Activated CD8-positive, alpha-beta T cell treated with anti-CD3 and anti-CD28 coated beads for 36 hours (primary cell): ENCODE measurements at places on chromosomes 16 and 17. TPM values are rescaled to one million over a fixed set of nuclear protein-coding genes. Genes with fewer than 3 reads are reported as not detected.
A peak's percentile ranks its signal among the peaks of the same experiment; 100 is the strongest.

GRCh38 chr17:33113276-33113990, 121.8 kb downstream of the SPACA3 start:
- H3K4me1 ChIP-seq = no peaks in the 10 kb centered on the region
- no peak overlapping the region for H3K27ac ChIP-seq
- peaks cover 6% of the 10 kb centered on the region for H3K27me3 ChIP-seq
- H3K36me3 ChIP-seq = no peaks in the 10 kb centered on the region
- DNase-seq = no peak

GRCh38 chr17:48293319-48294019, 136.5 kb downstream of the SKAP1 start:
- H3K4me3 ChIP-seq = peak overlapping the region; percentile 20
- H3K27ac ChIP-seq = peak overlapping the region; percentile 82
- H3K27me3 ChIP-seq = no peaks in the 10 kb centered on the region
- peaks cover 7% of the 10 kb centered on the region for H3K36me3 ChIP-seq

DNA sequence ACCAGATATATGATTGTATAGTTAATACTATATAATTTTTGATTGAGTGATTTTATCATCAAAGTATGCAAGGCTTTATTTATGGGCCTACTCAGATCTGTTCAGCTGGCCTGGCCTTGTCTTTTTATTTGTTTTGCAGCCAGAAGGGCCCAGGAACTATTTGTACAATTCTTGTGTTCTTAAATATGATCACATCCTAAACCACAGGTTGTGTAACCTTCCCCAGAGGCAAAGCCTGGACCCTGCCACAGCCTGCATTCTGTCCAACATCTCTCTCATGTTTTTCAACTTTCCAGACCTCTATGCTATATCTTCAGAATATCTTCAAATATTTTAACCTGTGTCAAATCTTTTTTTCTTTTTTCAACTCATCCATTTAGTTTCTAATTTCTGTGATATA, 410.4 kb upstream of the MON1B start:
- no peak overlapping the region for H3K4me3 ChIP-seq
- H3K36me3 ChIP-seq = no peaks in the 10 kb centered on the region
- H3K4me1 ChIP-seq = no peaks in the 10 kb centered on the region
- no peak overlapping the region for H3K27ac ChIP-seq
- H3K27me3 ChIP-seq = no peaks in the 10 kb centered on the region

DNA sequence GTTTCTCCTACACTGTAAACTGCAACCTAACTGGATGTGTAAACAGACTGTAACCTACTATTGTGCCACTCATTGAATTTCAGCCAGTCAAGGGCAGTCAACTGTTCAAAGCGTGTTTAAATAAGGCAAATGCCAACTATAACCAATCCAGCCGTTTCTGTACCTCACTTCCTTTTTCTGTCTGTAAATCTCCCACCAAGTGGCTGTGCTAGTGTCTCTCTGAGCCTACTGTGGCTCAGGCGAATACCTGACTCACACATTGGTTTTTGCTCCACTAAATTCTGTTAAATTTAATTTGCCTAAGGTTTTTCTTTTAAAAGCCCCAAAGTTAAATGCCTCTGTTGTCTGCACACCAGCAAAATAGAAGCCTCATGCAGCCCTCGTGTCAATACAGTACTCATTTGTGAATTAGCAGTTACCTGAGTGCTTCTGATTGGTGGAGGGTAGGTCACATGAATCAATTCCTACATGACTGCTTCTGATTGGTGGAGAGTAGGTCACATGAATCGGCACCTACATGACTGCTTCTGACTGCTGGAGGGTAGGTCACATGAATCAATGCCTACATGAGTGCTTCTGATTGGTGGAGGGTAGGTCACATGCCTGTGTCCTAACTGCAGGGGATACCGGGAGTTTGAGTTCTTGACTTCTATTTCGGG, 31.1 kb upstream of the CCR7 start:
- peak; percentile 84 for DNase-seq
- H3K27ac ChIP-seq = peak overlapping the region; percentile 99
- peaks cover 13% of the 10 kb centered on the region for H3K36me3 ChIP-seq
- no peaks in the 10 kb centered on the region for H3K27me3 ChIP-seq

- no peaks in the 10 kb centered on the region for H3K36me3 ChIP-seq
- no peak for DNase-seq
- no peak overlapping the region for H3K4me3 ChIP-seq
- no peak overlapping the region for H3K27ac ChIP-seq
These were observed 6.3 kb upstream of the CBX4 start for GRCh38 chr17:79845601-79845949.

GRCh38 chr17:38728290-38728831, 1.8 kb upstream of the CISD3 start:
- H3K27me3 ChIP-seq = no peaks in the 10 kb centered on the region
- DNase-seq = peak; percentile 82
- peak overlapping the region; percentile 99 for H3K27ac ChIP-seq
- H3K4me3 ChIP-seq = peak overlapping the region; percentile 69
- H3K36me3 ChIP-seq = peaks cover 40% of the 10 kb centered on the region

DNA sequence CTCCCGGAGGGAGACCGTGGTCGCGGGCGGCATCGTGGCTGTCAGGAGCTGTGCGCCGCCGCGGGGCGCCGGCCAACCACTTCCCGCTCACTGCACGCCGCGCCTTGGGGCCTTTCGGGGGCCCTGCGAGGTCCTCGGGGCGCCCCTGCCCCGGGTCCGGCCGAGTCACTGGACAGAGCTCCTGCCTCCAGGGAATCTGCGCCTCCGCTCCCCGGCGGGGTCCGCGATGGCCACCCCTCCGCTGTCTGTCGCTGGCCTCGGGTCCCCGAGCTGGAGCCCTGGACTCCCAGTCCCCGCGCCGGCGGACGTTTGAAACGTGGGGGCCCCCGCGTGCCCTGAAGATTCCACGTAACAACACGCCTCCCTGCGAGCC, at the start of gene QRICH2:
Gene QRICH2 (minus strand): TSS at position 311 of the 373 bp plus-strand sequence. CDS start 278 bp downstream, at position 33.
- H3K4me1 ChIP-seq = peaks cover 3% of the 10 kb centered on the region
- H3K27ac ChIP-seq = no peak within 1 kb of the TSS
- DNase-seq = no peak
- H3K27me3 ChIP-seq = no peaks in the 10 kb centered on the region
- no peak within 1 kb of the TSS for H3K4me3 ChIP-seq

DNA sequence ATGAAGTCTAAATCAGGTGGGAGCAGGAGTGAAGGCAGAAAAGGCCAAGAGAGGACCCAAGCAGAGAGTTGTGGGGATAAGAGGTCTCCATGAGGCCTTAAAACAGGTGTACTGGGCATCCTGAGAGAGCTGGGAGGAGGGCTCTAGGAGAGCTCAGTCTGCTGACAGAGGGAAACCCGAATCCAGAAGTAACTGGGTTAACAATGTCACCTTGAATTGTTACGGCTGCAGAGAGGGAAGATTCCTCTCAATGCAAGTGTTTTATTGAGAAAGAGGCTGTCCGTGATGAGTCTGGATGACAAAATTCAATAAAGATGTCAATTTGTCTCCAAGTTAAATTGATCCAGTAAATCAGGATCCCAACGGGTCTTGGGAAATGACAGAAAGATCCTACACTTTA, 8.3 kb downstream of the DHRS7C start:
- no peak for DNase-seq
- peaks cover 10% of the 10 kb centered on the region for H3K27me3 ChIP-seq
- no peaks in the 10 kb centered on the region for H3K4me1 ChIP-seq
- H3K27ac ChIP-seq = no peak overlapping the region

DNA sequence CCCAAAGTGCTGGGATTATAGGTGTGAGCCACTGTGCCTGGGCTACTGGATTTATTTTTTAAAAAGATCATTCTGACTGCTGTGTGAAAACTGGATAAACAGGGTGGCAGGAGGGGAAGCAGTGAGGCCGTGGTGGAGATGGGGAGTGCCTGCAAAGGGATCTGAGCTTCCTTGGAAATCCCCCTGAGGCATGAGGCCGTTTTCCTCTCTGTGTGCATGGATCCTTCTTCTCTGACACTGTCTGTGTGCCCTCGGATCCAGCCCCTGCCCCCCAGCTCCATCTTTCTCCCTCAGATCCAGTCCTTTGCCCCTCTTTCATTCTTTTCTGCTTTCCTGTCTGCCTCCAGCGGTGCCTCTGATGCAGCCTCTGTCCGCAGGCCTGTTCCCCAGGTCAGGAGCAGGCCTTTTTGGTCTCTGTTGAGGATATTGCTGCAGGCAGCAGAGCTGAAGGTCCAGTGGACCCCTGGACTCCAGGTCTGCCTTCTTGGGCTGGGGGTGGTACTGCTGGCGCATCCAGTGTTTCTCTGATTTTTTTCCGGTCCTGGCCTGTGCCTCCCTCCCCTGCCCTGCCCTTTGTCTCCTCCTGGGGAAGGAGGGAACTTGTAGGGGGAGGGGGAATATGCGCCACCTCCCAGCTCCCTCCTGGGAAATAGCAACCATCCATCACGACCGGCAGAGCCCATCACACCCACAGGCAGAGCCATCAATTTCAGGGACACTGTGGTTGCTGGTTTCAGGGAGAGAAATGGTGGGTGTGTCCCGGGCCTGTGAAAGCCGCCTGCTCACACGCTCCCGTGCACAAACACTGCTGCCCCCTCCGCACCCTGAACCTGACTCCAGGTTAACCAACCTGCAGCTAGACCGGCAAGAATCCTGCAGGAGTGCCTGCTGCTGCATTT, 17.0 kb downstream of the MGAT5B start:
- no peak overlapping the region for H3K4me3 ChIP-seq
- no peak for DNase-seq
- H3K27ac ChIP-seq = no peak overlapping the region
- H3K36me3 ChIP-seq = no peaks in the 10 kb centered on the region
- no peaks in the 10 kb centered on the region for H3K4me1 ChIP-seq

- peaks cover 15% of the 10 kb centered on the region for H3K36me3 ChIP-seq
- peak overlapping the region; percentile 94 for H3K27ac ChIP-seq
- no peaks in the 10 kb centered on the region for H3K27me3 ChIP-seq
- H3K4me3 ChIP-seq = peak overlapping the region; percentile 64
- H3K4me1 ChIP-seq = peaks cover 81% of the 10 kb centered on the region
These were observed 17.0 kb downstream of the FAM117A start for GRCh38 chr17:49746791-49747490.

DNA sequence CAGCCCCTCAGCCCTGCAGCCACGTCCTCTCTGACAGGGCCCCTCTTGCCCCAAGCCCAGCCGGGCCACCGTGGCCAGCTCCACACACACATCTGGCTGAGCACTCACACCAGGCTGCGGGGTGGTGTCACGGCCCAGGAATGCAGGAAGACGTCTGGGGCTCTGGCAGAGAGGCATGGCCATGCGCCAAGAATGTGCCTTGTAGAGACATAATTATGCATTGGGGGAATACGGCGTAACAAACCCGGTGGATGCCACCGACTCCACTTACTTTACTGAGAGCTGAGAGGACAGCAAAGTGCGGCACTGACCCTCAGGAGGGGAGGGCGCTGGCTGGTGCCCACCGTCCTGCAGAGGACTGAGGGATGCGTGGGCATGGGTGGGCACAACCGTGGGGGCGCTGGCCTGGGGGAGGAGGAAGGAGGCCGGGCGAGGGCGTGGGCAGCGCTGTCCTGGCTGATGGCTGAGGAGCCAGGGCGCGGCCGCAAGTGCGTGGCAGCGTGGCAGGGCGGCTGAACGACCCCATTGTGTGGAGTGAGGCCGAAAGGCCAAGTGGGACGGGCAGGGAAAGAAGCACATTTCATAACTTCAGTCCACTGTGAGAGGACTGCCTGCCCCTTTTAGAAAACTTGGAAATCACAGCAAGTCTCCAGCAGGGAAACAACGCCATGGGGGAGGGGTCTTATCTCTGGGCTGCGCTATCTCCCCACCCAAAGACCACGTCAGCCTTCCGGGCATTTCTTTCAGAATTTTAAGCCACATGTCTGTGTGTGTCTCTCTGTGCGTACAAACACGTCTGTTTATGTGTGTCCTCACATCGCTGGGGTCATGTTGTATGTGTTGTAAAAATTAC, 30.6 kb downstream of the METRNL start:
- H3K27ac ChIP-seq = no peak overlapping the region
- H3K4me3 ChIP-seq = no peak overlapping the region
- H3K27me3 ChIP-seq = peaks cover 3% of the 10 kb centered on the region
- no peaks in the 10 kb centered on the region for H3K4me1 ChIP-seq

GRCh38 chr17:42779936-42780850, at the start of gene WNK4:
Gene WNK4 (plus strand): TSS chr17:42780610. CDS start chr17:42780699, 89 bp downstream.
- peaks cover 23% of the 10 kb centered on the region for H3K4me1 ChIP-seq
- H3K27ac ChIP-seq = no peak within 1 kb of the TSS
- H3K4me3 ChIP-seq = no peak within 1 kb of the TSS

- H3K27ac ChIP-seq = no peak overlapping the region
- H3K4me1 ChIP-seq = peaks cover 4% of the 10 kb centered on the region
- peaks cover 20% of the 10 kb centered on the region for H3K27me3 ChIP-seq
- no peak overlapping the region for H3K4me3 ChIP-seq
- DNase-seq = no peak
These were observed 70.2 kb upstream of the GNAO1 start for GRCh38 chr16:56121156-56121500.

FOXO3B gene
- 7.5 TPM for total RNA-seq

BAIAP3 gene
- total RNA-seq = 0.68 TPM

KRT39 gene
- total RNA-seq = not detected

BPTF gene
- total RNA-seq = 84.4 TPM
